Panc1 (cell line): ENCODE measurements at places on chromosomes 1 and 21.

DNA sequence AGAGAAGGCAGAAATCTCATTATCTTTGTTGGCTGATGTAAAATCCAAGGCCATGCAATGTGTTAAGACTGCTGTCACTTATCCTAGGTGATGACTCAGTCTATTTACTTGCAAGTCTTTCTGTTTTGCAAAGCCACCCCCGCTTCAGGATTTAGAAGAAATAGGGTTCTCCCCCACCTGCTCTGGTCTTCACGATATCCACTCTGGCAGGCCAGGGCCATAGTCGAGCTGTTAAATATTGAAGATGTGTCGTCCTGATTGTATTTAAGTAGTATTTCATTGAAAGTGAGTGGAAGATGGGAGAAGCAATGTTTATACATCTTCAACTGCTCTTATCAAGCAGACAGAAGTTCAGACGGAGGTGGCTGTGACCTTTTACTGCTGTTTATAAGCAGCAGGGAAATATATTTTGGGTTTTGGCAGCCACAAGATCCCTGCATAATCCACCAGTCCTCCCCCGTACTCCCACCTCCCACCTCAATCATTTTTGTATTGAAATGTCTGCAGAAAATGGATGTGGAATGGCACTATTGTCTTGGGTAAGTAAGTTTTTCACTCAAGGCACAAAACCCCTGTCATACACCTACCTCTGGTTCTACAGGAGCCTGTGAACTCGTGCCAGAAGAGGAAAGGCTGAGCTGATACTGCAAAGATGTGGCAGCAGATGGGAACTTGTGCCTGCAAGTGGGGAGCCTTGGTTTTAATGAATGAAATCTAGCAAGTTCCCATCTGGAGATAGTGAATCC, 117.4 kb downstream of the MRPS6 start:
- DNase-seq = no peak

- no peak for DNase-seq
Measured at GRCh38 chr1:68378296-68379084, 71.3 kb downstream of the RPE65 start.

DNA sequence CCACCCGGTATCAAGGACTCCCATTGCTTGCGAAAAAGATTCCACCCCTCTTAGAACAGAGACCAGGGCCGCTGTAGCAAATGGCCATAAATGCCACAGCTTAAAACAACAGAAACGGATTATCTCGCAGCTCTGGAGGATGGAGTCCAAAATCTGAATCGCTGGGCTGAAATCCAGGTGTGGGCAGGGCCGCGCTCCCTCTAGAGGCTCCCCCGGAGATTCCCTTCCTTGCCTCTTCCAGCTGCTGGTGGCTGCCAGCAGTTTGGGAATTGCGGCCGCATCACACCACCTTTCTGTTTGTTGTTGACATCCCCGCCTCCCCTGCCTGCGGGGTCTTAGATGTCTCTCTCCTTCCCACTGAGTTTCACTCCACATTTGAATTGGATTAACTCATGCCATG, 15.6 kb downstream of the PDE9A start:
- DNase-seq = no peak

DNA sequence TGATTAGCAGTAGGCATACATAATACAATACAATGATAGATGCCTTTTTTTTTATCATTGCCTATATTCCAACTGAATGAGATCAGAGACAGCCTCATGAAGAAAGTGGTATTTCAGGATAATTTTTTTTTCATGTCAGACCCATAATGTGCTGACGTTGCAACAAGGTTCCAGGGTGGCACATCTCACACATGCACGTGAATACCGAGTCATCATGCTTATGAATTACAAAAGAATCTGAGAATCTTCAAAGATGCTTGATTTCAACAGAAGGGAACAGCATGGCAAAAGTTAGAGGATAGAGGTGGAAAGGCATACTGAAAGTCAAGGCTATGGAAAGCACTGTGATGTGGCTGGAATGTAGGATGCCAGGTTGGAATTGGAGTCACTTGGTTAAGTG, 5.0 kb upstream of the RNF11 start:
- no peak for DNase-seq

GRCh38 chr1:81428998-81429397, 371.7 kb upstream of the ADGRL2 start:
- DNase-seq = no peak

- DNase-seq = no peak
Measured at GRCh38 chr1:231896806-231897205, 270.2 kb downstream of the DISC1 start.
